H9 (cell line): ENCODE measurements at places on chromosomes 16 and 17.

GRCh38 chr17:46866325-46866724, 14.9 kb downstream of the WNT9B start:
- no peak for DNase-seq

DNA sequence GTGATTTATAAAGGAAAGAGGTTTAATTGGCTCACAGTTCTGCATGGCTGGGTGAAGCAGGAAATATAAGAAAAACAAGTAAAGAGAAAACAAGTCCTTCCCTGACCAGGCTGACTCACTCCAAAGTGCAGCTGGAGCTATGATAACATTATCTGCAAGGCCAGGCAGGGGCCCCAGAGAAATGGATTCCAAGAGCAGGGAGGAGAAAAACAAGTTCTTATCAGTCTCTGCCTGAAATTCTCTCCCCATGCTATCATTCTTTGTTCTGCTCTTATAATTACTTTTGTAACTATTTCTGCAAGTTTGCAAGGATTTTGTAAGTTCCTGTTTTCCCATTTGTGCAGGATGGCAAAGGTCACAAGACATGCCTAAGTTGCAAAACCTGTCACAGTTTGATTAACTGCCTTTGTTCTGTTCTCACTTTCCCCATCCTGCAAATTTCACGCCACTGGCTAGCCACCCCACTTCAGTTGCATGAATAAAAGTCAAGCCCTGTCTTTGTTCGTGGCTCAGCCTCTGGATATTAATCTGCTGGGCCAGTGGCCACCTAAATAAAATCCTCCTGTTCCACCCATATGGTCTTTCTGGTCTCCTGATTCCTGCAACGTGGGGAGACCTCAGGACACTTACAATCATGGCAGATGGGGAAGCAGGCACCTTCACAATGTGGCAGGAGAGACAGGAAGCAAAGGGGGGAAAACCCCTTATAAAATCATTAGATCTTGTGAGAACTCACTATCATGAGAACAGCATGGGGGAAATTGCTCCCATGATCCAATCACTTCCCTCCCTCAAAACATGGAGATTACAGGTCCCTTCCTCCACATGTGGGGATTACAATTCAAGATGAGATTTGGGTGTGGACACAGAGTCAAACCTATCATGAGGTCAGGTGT, 13.1 kb downstream of the ABCA9 start:
- DNase-seq, result no peak

DNA sequence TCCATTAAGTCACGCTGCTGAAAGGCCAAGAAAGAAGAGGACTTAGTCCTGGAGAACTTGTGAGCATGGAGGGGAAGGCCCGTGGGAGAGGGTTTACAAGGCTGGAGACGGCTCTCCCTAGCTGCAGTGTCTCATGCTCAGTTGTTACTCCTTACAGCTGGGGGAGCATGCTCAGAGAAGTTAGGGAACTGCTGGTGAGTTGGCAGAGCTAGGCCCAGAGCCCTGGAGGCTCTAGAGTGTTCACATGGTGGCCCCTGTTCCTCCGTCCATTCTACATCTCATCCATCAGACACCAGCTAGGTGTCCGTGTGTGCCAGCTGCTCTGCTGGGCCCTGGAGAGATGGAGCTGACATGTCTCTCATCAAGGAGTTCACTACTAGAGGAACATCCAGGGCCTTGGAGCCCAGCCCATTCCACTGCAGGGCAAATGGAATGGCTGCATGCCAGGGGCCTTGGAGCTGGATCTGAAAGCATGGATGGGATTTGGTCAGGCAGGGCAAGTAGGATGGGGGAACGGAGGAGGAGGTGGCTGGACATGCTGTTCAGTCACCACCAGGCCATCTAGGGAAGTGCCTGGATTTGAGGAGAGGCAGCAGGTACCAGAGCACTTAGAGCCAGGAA, 6.3 kb downstream of the XYLT2 start:
- DNase-seq, result no peak

- no peak for DNase-seq
Observed at GRCh38 chr17:80145076-80146075, 1.6 kb downstream of the EIF4A3 start.

DNA sequence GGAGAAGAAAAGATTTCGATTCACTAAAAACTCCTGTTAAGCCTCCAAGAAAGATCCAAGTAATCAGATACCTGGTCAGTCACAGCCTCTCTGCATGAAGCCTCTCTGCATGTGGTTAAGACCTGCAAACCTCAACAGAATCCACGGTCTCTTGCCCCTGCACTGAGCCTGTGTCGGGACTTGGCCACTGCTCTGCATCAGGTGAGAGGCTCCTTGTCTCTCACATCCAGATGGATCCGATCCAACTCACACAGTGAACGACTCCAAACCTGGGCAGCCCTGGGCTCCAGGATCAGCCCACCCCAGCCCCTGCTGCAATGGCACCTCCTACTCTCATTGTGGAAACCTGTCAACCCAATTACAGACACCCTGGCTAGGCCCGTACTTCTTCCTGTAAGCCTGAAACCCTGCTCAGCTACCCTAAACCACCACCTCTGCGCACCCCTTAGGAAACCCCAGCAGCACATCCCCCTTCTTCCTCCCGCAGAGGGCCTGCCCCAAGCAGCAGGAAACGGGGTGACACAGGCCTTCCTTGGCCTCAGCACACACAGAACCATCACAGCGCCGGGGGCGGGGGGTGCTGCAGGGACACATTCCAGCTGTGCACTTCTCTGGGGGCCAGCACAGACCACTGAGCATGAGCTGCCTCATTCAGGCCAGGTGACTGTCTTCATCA, 129.5 kb downstream of the ANKRD11 start:
- DNase-seq, result no peak

- DNase-seq, result no peak
Observed at GRCh38 chr16:19130852-19131824, 17.4 kb downstream of the ITPRIPL2 start.

- DNase-seq, result no peak
Observed at GRCh38 chr17:36983618-36984017, 34.9 kb downstream of the AATF start.

- no peak for DNase-seq
Observed at GRCh38 chr16:57383276-57384247, 11.3 kb downstream of the CX3CL1 start.

DNA sequence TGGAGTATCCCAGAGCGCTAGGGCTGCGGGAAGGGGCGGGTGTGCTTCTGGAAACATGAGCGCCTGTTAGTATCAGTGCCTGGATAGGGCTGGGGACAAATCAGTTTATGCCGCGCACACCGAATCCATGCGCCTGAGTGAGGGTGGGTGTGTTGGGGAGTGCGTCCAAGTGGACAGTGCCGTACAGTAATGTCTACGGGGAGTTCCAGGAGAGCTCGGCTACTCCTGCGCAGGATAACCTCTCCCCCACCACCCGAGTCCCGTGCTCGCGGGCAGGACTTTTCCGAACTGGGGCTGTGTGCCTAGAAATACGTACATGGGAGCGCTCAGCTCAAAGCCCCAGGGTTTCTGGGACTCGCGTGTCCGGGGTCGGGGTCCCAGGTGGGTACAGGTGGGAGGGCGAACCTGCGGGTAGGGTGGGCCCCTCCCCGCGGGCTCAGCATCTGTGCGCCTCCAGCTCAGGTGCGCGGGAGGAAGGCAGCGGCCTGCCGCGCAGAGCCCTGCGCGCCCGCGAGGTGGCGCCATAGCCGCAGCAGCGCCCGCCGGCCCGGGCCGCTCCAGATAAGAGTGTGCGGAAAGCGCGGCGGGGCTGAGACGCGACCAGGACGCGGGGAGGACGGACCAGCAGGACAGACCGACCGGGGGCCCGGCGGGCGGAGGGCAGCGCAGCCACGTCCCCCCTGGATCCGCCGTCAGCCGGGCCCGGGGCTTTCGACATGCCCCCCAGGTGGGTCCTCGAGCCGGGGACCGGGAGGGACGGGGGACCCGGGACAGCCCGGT, at the start of gene HIC1:
Gene HIC1, plus strand, starts transcription at position 592 of the 780 bp plus-strand sequence. CDS start 1,588 bp downstream, outside the sequence.
- DNase-seq, result peak; percentile 87

GRCh38 chr17:74852237-74853047, 7.2 kb downstream of the GRIN2C start:
- DNase-seq, result peak; percentile 98

GRCh38 chr16:49478107-49478506, 104.5 kb downstream of the C16orf78 start:
- DNase-seq, result no peak

DNA sequence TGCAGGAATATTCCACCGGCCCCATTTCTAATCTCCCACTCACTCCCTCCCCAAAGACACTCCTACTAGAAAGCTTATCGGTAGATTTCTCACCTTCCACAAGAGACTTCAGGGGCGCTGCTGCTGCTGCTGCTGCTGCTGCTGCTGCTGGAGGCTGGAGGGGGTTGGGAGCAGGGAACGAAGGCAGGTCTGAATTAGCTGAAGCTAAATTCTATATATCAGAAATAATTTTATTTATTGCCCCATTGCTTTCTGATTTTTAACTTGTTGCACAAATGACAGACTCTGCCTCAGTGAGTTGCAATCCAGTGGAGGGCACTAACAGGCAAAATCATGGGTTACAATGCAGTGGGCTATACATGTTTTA, 25.8 kb upstream of the HLF start:
- peak; percentile 64 for DNase-seq

- DNase-seq, result no peak
Observed at GRCh38 chr17:31532526-31532925, 141.1 kb downstream of the RAB11FIP4 start.

GRCh38 chr17:42055027-42055426, 4.6 kb upstream of the C17orf113 start:
- peak; percentile 38 for DNase-seq

DNA sequence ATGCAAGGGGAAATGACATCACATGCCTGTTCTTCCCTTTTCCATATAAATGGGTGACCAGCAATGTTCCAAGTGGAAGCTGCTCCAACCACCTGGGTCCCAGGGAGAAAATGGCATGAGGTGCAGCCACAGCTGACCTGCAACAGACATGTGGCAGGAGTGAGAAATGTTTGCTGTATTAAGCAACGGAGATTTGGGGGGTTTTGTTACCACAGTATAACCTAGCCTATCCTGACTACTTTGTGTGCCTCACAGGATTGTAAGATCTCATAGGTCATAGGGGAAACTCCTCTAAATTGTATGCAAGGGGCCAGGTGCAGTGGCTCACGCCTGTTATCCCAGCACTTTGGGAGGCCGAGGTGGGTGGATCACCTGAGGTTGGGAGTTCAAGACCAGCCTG, 12.0 kb downstream of the CDIPT start:
- DNase-seq, result no peak

- no peak for DNase-seq
Observed at GRCh38 chr16:79155471-79155870, 445.1 kb downstream of the MAF start.

GRCh38 chr17:7045492-7046126, 1.7 kb upstream of the SLC16A11 start:
- DNase-seq, result no peak

- no peak for DNase-seq
Observed at GRCh38 chr16:4625560-4626159, 1.0 kb downstream of the MGRN1 start.

- DNase-seq, result no peak
Observed at GRCh38 chr17:17576772-17577234, 14.7 kb downstream of the PEMT start.

DNA sequence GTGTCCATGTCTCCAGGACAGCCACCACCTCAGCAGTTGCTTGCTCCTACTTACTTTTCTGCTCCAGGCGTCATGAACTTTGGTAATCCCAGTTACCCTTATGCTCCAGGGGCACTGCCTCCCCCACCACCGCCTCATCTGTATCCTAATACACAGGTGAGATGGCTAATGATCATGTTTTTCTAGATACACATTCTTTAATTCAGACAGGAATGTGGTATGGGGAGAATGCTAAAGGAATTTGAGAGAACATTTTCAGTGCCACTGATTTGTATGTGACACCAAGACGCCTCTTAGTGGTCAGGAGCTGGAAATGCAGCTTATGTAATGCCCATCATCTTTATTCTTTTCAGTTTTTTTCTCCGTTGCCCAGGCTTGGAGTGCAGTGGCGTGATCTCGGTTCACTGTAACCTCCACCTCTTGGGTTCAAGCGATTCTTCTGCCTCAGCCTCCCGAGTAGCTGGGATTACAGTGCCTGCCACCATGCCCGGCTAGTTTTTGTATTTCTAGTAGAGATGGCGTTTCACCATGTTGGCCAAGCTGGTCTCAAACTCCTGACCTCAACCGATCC, 8.9 kb upstream of the RAPGEFL1 start:
- peak; percentile 57 for DNase-seq

DNA sequence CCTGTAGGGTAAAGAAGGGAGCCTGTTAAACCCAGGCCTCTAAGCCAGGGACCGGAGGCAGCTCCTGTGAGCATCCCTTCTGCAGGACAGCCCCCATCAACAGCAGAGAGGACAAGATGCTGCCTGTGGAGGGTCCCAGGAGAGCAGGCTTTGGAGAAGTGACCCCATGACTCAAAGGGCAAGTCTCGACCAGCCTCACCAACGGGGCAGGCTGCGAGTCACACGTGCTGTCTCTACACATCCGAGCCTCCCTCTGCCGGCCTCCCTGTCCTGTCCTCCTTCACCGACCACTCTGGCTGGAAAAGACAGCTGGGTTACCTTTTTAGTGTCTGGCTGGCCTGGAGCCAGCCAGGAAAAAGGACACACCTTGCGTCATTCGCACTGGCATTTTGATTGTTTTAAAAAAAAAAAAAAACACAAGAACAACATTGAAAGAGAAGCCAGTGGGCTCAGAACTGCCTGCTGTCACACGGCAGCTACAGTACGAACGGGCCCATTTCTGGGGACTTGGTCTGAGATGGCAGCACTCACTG, 74.5 kb upstream of the RCVRN start:
- DNase-seq, result no peak

DNA sequence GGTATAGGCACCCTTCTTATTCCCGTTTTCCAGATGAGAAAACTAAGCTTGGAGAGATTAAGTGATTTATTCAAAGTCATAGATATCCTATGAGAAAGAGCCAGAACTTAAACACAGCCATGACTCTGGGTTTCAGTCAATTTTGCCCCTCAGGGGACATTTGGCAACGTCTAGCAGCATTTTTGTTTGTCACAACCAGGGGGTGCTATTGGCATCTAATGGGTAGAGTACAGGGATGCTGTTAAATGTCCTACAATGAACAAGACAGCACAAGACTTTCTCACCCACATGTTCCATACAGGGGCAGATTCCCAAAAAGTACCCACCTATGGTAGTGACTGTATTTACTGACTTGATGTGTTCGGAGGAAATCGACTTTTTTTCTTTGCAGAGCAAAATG, 4.8 kb upstream of the SHISA9 start:
- peak; percentile 50 for DNase-seq

GRCh38 chr17:41284043-41284442, 8.5 kb downstream of the KRTAP9-7 start:
- no peak for DNase-seq

- no peak for DNase-seq
Observed at GRCh38 chr17:67784364-67785121, 40.8 kb upstream of the BPTF start.

GRCh38 chr16:1537763-1538289, 4.4 kb downstream of the TMEM204 start:
- no peak for DNase-seq
